IMR-90 (cell line): ENCODE measurements at places on chromosomes 6 and 20.
A peak's percentile ranks its signal among the peaks of the same experiment; 100 is the strongest.

DNA sequence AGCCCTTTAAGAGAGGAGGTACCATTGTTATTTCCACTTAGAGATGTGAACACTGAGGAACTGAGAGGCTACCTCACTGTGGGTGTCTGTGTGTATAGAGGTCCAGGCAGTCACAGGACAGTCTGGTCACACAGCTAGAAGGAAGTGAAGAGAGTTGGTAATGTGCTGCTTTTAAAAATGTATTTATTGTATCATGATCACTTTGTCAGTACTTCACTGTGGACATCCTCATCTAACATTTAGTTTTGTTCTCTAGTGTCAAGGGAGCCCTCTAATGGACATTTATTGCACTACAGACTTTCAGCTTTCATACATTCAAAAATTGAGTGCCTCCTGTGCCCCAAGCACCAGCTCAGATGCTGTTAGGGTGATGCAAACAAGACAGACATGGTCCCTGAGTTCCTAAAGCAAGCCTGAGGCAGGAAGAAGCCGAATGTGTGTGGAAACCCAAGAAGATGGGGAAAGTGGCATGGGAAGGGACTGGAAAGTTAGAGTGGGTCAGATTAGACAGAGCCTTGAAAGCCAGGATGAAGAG lies 123.0 kb downstream of the SLC16A10 start:
- DNase-seq, result peak; percentile 57

GRCh38 chr6:90537027-90537426 lies 49.8 kb downstream of the MAP3K7 start:
- DNase-seq, result peak; percentile 45

DNA sequence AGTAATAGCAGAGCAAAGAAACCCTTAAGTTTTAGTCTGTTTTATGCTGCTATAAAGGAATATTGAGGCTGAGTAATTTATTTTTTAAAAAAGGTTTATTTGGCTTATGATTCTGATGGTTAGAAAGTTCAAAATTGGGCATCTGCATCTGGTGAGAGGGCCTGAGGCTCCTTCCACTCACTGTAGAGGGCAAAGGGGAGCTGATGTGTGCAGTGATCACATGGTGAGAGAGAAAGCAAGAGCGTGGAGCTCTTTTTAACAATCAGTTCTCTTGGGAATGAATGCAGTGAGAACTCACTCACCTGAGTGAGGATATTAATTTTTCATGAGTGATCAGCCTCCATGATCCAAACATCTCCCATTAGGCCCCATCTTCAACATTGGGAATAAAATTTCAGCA lies 36.4 kb upstream of the SAMD3 start:
- DNase-seq, result no peak

GRCh38 chr6:142671791-142672190 lies 273.2 kb downstream of the HIVEP2 start:
- DNase-seq, result no peak

DNA sequence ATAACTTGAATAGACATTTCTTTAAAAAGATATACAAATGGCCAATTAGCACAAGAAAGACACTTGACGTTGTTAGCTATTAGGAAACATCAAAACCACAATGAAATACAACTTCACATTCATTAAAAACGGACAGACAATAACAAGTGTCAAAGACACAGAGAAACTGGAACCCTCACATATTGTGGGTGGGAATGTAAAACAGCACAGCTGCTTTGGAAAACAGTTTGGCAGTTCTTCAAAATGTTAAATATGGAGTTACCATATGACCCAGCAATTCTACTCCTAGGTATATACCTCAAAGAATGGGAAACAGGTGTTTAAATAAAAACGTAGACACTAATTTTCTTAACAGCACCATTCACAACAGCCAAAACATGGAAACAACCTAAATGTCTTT lies 100.5 kb upstream of the SLC22A23 start:
- DNase-seq, result no peak

GRCh38 chr6:4682431-4683097 lies 93.6 kb upstream of the CDYL start:
- no peak for DNase-seq

- no peak for DNase-seq
Measured at GRCh38 chr6:22155551-22155950, 141.3 kb downstream of the PRL start.
